ENCODE measurements at places on chromosomes 7 and 10. TPM values are rescaled to one million over a fixed set of nuclear protein-coding genes. Genes with fewer than 3 reads are reported as not detected.

GRCh38 chr10:96891840-96892239, 59.7 kb downstream of the LCOR start:
- DNase-seq, result no peak
- no peak overlapping the region for H3K4me3 ChIP-seq
- H3K27me3 ChIP-seq, result no peaks in the 10 kb centered on the region
- no peak overlapping the region for H3K27ac ChIP-seq
- H3K36me3 ChIP-seq, result no peaks in the 10 kb centered on the region
- peaks cover 4% of the 10 kb centered on the region for H3K4me1 ChIP-seq

The INA gene
- total RNA-seq, result 9.7 TPM

DNA sequence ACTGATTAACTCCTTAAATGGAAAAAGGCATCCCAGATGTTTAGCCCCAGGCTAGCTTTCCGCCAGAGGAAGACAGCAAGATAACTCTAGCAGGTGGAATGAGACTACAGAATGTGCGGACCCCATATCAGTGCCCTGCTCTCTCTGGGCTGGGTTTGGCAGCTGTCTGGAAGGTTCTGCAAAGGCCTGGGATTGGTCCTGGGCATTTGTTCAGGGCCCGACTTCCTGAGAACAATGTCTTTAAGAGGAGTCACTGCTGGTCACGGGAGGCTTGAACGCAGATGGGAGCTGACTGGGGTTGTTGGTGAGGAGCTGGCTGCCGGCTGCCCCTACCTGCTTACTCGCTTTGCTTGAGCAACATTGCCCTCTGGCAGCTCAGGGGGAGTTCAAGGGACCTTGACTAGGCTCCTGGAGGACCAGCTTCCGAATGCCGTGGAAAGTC, 130.6 kb upstream of the BTBD16 start:
- H3K36me3 ChIP-seq, result no peaks in the 10 kb centered on the region
- no peak overlapping the region for H3K27ac ChIP-seq
- H3K4me3 ChIP-seq, result no peak overlapping the region
- H3K4me1 ChIP-seq, result peaks cover 6% of the 10 kb centered on the region
- no peaks in the 10 kb centered on the region for H3K27me3 ChIP-seq
- no peak for DNase-seq

DNA sequence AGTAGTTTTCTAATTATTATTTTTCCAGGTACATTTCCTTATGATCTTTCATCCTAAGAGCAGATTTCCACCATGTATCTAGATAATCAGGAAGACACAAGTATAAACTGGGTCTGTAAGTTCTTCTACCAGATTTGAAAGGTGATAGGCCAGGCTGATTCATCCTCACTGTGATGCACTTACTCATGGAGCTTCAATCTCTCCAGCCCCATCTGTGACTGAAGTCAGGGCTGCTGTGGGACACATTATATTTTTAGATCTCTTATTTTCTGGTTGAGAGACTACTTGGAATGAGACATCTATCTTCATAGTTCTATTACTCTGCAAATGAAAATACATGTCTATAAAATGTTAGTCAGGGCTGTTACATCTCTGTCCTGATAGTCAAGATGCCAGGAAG, 85.5 kb upstream of the SLC25A13 start:
- no peaks in the 10 kb centered on the region for H3K4me1 ChIP-seq
- DNase-seq, result no peak
- no peak overlapping the region for H3K27ac ChIP-seq

DNA sequence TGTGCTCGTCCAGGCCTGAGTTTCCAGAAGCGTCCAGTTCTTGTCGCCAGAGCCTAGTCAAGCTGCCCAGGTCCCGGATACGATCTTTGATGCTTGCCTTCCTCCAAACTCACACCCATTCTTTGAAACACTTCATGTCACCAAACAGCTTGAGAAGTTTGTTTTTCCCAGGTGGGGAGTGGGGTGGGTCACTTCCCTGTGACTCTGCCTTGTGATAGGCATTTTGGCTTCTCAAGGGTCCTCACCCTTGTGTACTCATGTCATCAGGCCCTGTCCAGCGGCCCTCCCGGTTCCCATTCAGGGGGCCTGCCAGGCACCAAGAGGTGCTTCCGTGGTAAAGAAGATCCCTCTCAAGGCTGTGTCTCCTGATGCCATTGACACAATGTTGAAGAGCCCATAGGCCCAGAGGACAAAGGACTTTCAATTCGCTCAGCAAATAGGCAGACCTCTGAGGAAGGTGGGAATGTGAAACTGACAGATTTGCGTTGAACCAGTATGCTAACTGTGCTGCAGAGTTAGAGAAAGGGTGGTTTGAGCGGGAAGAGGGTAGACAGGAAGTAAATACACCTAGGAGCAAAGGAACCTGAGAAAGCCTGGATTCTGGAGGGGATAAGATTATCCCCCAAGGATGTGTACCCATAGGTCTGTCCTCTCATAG, 24.7 kb upstream of the SFTPA1 start:
- H3K27ac ChIP-seq, result no peak overlapping the region
- H3K27me3 ChIP-seq, result no peaks in the 10 kb centered on the region
- H3K4me3 ChIP-seq, result no peak overlapping the region
- no peaks in the 10 kb centered on the region for H3K36me3 ChIP-seq
- H3K4me1 ChIP-seq, result no peaks in the 10 kb centered on the region

DNA sequence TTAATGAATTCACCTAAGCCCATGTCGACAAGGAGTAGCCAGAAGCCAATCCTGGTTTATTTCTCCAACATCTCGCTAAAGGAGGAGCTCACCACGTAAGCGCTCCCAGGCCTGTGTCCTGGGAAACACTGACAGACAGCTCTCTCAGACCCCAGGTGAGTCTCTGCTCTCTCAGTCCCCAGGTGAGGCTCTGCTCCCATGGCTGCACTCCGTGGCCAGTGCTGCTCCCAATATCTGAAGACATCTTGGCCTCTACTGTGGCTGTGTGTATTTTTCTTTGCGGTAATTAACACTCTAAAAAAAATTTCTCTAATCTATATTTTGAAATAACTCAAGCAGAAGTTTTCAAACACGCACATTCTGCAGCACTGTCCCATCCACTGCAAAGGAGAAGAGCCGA, 564.5 kb downstream of the PTPRN2 start:
- H3K4me1 ChIP-seq, result peaks cover 30% of the 10 kb centered on the region
- no peaks in the 10 kb centered on the region for H3K36me3 ChIP-seq
- H3K27me3 ChIP-seq, result no peaks in the 10 kb centered on the region
- H3K27ac ChIP-seq, result no peak overlapping the region
- peak; percentile 1 for DNase-seq

- no peaks in the 10 kb centered on the region for H3K27me3 ChIP-seq
- H3K27ac ChIP-seq, result no peak overlapping the region
- no peak for DNase-seq
- H3K36me3 ChIP-seq, result no peaks in the 10 kb centered on the region
- no peak overlapping the region for H3K4me3 ChIP-seq
- peaks cover 5% of the 10 kb centered on the region for H3K4me1 ChIP-seq
Observed at GRCh38 chr7:134044682-134045081, 82.5 kb upstream of the LRGUK start.
